ENCODE measurements at places on chromosomes 1 and 21. TPM values are rescaled to one million over a fixed set of nuclear protein-coding genes. Genes with fewer than 3 reads are reported as not detected.

Gene INTS11
- total RNA-seq: 105 TPM

Gene HPDL
- 6.4 TPM for total RNA-seq

Gene OPTC
- not detected for total RNA-seq

Gene CCDC24
- total RNA-seq: 2.5 TPM

Gene PHF13
- 14.0 TPM for total RNA-seq

Gene PTCH2
- total RNA-seq: under 0.01 TPM

Gene SPATA45
- total RNA-seq: not detected

Gene MXRA8
- 1.6 TPM for total RNA-seq

Gene CFAP107
- total RNA-seq: not detected

Gene CDA
- 0.98 TPM for total RNA-seq

Gene RYR2
- 0.10 TPM for total RNA-seq

Gene PKP1
- total RNA-seq: under 0.01 TPM

All from vein endothelial cell (primary cell).